ENCODE measurements at places on chromosomes 1 and 21. TPM values are rescaled to one million over a fixed set of nuclear protein-coding genes. Genes with fewer than 3 reads are reported as not detected.
A peak's percentile ranks its signal among the peaks of the same experiment; 100 is the strongest.

The UBXN10 gene
- total RNA-seq, result 0.33 TPM

DNA sequence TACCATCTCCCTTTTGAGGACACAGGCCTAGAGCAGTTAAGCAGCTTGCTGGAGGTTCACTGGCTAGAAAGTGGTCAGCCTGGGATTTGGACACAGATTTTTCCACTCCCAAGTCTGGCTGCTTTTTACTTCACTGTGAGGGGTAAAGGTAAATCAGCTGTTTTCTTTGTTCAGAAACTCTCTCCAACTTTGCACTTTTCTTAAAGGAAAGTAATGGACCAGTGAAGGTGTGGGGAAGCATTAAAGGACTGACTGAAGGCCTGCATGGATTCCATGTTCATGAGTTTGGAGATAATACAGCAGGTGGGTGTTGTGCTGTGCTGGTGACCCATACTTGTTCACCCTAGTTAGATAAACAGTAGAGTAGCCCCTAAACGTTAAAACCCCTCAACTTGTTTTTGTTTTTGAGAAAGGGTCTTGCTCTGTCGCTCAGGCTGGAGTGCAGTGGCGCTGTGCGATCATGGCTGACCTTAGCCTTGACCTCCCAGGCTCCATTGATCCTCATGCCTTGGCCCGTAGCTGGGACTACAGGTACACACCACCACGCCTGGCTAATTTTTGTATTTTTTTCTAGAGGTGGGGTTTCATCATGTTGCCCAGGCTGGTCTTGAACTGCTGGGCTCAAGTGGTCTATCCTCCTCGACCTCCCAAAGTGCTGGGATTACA is 4.2 kb downstream of the SOD1 start:
- H3K4me3 ChIP-seq, result no peak overlapping the region
- peaks cover 55% of the 10 kb centered on the region for H3K36me3 ChIP-seq
- no peak for DNase-seq
- peak overlapping the region; percentile 82 for H3K27ac ChIP-seq
- peaks cover 83% of the 10 kb centered on the region for H3K4me1 ChIP-seq

The SDC3 gene
- 0.19 TPM for total RNA-seq

The DNASE2B gene
- total RNA-seq, result not detected

GRCh38 chr1:115086176-115086830 is 3.0 kb downstream of the TSPAN2 start:
- H3K27me3 ChIP-seq, result no peaks in the 10 kb centered on the region
- H3K4me3 ChIP-seq, result no peak overlapping the region
- no peak overlapping the region for H3K27ac ChIP-seq
- peaks cover 30% of the 10 kb centered on the region for H3K4me1 ChIP-seq
- H3K36me3 ChIP-seq, result no peaks in the 10 kb centered on the region

GRCh38 chr21:19565587-19565986 is 1162.0 kb upstream of the TMPRSS15 start:
- no peak overlapping the region for H3K27ac ChIP-seq
- H3K4me3 ChIP-seq, result no peak overlapping the region
- DNase-seq, result no peak
- H3K36me3 ChIP-seq, result no peaks in the 10 kb centered on the region

DNA sequence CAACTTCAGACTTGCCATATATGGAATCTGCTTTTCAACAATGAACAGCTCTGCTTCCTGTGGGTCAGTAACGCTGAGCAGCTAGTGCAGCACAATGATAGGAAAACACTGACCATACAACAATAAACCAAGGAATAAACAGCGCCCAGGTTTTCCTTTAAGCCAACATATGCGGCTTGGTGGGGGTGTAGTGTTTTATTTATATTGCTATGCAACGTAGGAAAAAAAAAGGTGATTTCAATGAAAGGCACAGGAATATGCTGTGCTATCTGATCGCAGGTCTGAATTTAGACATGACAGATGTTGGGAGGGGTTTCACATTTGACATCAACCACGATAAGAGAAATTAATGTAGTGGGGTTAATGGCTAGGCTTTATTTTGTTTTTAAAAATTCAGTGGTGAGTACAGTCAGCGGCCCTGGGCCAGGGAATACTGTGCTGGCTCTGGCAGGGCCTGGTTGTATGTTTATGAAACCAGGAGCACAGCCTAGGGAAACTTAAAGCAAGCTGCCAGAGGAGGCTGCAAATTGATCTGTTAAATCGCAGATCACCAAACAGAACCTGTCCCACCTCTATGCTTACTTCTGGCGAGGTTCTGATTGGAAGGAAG is 4.3 kb downstream of the TSPAN2 start:
- no peaks in the 10 kb centered on the region for H3K36me3 ChIP-seq
- peaks cover 17% of the 10 kb centered on the region for H3K4me1 ChIP-seq
- no peak overlapping the region for H3K27ac ChIP-seq

DNA sequence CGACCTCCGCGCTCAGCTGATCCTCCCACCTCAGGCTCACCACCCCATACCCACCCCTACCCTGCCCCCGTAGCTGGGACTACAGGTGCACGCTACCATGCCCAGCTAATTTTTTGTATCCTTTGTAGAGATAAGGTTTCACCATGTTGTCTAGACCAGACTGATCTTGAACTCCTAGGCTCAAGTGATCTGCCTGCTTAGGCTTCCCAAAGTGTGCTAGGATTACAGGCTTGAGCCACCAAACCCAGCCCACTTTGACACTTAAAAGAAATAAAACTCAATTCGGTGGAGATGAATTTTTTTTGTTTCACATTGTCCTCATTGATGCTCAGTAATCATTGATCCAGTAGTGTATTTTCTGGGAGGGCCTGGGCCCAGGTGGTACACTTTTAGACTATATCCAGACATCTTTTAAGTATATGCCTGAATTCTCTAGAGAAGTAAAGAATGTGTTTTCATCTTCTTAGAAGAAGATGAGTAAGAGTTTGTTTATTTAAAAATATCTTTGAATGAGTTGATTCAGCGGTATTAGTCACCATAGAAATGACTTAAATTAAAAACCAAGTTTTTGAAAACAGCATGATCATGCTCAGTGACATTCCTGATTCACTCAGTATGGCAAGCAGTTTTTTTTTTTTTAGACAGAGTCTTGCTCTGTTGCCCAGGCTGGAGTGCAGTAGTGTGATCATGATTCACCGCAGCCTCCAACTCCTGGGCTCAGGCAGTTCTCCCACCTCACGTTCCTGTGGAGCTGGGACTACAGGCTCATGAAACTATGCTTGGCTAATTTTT is 57.8 kb downstream of the EPB41 start:
- H3K36me3 ChIP-seq, result peaks cover 4% of the 10 kb centered on the region
- no peak overlapping the region for H3K4me3 ChIP-seq
- DNase-seq, result peak; percentile 26
- peak overlapping the region; percentile 73 for H3K27ac ChIP-seq
- no peaks in the 10 kb centered on the region for H3K27me3 ChIP-seq

- no peaks in the 10 kb centered on the region for H3K36me3 ChIP-seq
- no peak overlapping the region for H3K27ac ChIP-seq
- H3K4me1 ChIP-seq, result no peaks in the 10 kb centered on the region
- H3K4me3 ChIP-seq, result no peak overlapping the region
- no peak for DNase-seq
- H3K27me3 ChIP-seq, result no peaks in the 10 kb centered on the region
Measured at GRCh38 chr1:103365860-103366569, 159.5 kb upstream of the RNPC3 start.

DNA sequence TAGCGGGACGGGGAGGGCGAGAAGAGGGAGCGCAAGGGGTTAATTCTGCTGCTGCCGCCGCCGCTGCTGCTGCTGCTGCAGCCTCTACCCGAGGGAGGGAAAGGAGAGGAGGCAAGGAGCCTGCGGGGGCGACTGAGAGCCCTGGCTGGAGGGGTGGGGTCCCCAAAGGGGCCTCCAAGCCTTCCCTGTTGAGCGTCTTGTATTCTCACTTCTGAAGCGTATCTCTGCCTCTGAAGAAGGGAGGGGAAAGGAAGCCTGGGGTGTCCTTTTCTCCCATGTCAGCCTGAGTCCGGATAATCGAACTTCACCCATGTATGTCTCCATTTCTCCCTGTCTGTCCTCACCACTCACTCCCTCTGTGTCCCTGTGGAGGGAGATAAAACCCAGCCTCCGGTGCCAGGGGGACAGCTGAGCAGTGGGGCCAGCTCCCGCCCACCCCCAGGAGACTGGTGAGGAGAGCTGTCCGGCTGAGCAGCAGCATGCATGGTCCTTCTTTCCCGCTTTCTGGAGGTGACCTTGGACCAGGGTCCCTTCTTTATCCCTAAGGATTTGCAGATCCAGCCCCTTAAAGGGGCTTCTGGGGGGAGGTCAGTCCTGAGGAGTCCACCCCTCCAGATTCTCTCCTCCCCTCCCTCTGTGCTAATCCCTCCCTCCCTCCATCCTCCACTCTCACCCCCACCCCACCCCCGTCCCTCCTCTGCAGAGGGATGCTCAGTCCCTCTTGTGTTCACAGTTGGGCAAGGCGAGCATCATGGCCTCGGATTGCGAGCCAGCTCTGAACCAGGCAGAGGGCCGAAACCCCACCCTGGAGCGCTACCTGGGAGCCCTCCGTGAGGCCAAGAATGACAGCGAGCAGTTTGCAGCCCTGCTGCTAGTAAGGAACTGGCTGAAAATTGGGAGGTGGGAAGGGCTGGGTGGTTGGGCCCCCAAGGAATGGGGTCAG is 1.0 kb downstream of the NCDN start:
- peak overlapping the region; percentile 92 for H3K27ac ChIP-seq
- H3K4me3 ChIP-seq, result peak overlapping the region; percentile 95
- H3K27me3 ChIP-seq, result no peaks in the 10 kb centered on the region
- H3K4me1 ChIP-seq, result peaks cover 44% of the 10 kb centered on the region
- H3K36me3 ChIP-seq, result no peaks in the 10 kb centered on the region
- no peak for DNase-seq

The MPZ gene
- total RNA-seq, result 5.9 TPM
